Epithelial cell of proximal tubule (primary cell): ENCODE measurements at places on chromosomes 4 and X.

DNA sequence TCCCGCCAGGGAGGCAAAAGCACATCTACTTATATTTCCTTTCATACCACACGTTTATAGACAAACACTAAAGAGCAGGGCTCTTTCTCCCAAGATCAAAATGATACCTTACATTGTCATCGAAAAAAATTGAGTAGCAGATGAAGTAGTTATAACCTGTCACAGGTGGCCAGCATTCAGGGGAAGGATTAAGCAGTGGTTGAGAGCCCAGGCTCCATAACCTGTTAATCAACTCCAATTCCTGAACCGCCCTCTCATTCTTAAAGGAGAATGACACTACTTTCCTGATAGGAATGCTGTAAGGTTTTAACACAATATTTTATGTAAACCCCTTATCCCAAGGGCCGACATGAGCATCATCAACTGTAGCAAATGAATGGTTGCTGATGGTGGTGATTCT is 268.9 kb upstream of the KCNIP4 start:
- DNase-seq: no peak

DNA sequence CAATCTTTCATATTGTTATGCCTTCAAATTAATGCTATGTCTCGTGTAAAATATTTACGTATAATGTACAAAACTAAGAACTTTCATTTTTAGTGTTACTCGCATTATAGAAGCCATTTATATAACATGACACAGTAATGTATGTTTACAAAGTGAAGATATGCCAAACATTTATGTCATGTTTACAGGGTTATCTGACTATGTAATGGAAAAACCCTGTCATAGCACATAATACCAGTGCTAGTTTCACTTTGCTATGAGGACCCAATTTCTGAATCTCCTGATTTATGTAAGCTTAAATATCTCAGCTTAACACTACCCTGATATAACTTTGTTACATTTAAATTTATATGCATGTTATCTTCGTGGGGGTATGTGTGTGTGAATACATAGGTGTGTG is 233.1 kb downstream of the FAT4 start:
- DNase-seq: no peak

- no peak for DNase-seq
Measured at GRCh38 chrX:79556800-79557199, 189.7 kb upstream of the ITM2A start.

- no peak for DNase-seq
Measured at GRCh38 chr4:172207886-172208285, 394.7 kb downstream of the GALNTL6 start.

DNA sequence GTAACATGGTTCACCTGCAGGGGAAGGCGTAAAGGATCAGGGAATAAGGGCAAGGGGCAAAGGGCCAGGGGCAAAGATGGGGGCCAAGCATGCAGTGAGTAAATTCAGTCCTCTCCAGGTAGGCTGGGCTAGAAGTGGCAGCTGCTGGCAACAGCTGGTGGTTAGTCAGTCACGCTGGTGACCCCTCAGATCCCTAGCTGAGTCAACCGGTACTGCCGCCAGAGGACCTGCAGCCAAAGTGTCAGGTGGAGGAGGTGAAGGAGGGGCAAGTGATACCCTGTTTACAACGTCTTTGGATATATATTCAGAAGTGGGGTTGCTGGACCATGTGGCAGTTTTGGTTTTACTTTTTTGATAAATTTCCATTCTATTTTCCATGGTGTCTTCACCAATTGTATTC is 24.6 kb upstream of the NAP1L2 start:
- no peak for DNase-seq
